Activated naive CD4-positive, alpha-beta T cell treated with anti-CD3 and anti-CD28 coated beads, Interleukin-2, amount 50 U/mL, for 72 hours (primary cell): ENCODE measurements at places on chromosomes 7 and 10. TPM values are rescaled to one million over a fixed set of nuclear protein-coding genes. Genes with fewer than 3 reads are reported as not detected.

Gene UNCX
- not detected for total RNA-seq

DNA sequence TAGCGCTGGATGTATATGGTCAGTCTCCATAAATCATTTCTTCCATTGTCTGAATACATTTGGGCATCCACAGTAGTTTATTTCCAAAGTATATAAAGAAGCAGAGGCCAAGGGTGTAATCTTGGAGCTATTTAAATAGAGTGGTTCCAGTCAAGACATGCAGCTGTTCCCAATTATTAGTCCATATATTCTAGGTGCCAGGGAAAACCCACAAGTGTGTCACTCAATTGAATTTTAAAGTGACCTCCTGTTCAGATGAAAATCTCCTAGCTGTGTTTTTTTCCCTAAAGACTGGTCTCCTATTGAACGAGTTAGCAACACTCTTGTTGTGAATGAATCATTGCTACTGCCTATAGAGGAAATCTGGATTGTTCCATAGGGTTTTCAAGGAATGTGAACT, 260.2 kb upstream of the BMPER start:
- DNase-seq: no peak

DNA sequence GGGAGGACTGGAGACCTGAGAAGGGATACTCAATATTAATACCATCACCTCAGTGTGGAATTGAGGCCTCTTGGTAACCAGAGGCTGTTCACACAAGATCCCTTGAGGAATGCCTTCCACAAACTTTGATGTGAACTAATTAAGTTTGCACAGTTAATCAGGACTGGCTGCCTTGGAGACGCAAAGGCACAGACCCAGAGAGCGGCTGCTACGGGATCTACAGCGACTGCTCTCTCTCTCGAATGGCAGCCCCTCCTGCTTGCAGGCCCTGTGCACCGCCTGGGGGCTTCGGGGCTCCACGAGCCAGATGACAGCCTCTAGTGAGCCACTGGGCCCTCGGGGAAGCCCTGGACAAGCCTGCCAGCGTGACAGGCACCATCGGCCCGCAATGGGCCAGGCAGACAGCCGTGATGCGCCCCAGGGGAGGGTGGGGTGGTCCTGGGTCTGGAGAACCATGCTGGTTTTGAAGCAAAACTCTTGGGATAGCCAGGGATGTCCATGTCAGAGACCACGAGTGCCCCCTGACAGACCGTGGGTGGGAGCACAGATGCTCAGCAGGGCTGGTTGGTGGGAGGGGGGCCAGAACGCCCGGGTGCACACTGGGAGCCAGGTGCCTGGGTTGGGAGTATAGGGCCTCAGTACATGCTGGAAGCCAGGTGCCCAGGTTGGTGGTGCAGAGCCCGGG, 195.6 kb downstream of the ELFN1 start:
- DNase-seq: no peak

DNA sequence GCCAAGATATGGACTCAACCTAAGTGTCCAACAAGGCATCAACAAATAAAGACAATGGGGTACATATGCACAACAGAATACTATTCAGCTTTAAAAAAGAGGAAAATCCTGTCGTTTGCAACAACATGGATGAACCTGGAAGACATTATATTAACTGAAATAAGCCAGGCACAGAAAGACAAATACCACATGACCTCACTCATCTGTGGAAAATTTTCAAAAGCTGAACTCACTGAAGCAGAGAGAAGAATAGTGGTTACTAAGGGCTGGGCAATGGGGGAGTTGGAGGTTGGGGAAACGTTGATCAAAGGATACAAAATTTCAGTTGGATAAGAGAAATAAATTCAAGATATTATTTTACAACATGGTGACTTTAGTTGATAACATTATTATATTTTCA, 221.4 kb upstream of the PITRM1 start:
- no peak for DNase-seq

GRCh38 chr7:41103331-41103730, 599.6 kb downstream of the INHBA start:
- DNase-seq: no peak

DNA sequence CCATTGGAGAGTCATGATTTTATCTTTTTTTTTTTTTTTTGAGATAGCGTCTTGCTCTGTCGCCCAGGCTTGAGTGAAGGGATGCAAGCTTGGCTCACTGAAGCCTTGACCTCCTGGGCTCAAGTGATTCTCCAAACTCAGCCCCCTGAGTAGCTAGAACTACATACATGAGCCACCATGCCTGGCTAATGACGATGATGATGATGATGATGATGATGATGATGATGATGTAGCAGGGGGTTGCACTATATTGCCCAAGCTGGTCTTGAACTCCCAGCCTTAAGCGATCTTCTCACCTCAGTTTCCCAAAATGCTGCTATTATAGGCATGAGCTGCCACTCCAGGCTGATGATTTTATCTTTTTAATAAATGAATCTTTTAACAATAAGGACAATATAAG, 13.9 kb upstream of the PLAC9 start:
- no peak for DNase-seq

Gene ENTPD7
- 3.3 TPM for total RNA-seq

DNA sequence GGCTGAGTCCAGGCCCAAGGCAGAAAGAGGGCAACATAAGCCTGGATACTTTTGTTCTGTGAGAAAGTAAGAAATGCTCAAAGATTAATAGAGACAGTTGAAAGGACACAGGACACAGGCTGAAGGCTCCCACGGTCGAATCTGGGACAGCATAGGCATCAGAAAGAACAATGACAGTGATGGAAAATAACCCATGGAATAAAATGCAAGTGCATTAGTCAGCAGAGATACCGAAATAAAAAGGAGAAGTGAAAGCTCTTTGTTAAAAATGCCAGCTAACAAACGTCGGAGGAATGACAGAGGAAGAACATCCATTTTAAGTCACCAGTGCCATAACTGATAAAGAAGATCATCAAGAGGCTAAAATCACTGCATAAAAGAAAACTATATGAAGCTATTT, 19.6 kb upstream of the AGAP5 start:
- no peak for DNase-seq

DNA sequence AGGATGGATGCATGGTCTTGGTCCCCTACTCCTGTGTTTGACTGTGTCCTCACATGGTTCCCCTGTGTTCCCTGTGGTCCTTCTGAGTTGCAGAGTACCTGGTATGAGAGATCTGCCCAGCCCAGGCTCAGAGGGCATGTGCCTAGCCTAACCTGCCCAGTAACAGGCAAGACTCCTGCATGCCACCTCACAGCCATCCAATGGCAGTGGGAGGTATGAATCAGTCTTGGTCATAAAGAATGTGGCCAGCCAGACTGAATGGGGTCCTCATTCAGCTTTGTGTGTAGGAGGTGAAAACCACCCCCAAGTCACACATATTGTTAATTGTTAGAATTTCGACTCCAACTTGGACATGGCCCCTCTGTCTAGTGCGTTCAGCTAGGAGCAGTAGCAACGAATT, 17.2 kb upstream of the GPR158 start:
- DNase-seq: no peak

DNA sequence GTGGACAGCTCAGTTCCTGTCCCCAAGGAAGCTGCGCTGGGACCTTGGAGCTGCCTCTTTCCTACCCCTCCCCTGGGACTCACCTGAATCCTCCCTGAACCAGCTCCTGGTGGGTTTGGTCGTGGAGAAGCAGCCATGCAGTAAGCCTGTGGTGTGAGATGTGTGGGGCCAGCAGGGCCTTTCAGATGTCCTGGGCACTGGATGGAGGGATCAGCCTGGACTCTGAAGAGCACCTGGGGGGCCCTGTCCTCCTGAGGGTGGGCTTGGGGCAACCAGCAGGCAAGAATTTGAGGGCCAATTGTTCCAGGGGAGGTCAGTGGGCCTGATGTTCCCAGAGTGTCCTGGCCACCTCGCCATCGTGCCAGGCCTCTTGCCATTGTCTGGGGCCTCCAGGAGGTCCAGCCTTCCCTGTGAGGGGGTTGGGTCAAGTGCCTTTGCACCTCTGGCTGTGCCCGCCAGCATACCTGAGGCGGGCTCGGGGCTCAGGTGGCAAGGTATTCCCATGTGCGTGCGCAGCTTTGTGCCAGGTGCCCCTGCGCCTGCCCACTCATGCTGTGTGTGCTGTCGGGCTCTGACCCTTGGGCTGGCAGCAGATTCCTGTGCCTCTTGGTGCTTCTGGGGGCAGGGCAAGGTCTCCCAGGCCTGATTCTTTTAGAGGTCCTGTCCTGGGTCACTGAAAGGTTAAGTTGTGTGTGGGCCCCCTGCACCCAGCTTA, 7.3 kb downstream of the TRIM8 start:
- DNase-seq: no peak

GRCh38 chr10:45380903-45381620, 7.0 kb downstream of the ALOX5 start:
- DNase-seq: no peak

DNA sequence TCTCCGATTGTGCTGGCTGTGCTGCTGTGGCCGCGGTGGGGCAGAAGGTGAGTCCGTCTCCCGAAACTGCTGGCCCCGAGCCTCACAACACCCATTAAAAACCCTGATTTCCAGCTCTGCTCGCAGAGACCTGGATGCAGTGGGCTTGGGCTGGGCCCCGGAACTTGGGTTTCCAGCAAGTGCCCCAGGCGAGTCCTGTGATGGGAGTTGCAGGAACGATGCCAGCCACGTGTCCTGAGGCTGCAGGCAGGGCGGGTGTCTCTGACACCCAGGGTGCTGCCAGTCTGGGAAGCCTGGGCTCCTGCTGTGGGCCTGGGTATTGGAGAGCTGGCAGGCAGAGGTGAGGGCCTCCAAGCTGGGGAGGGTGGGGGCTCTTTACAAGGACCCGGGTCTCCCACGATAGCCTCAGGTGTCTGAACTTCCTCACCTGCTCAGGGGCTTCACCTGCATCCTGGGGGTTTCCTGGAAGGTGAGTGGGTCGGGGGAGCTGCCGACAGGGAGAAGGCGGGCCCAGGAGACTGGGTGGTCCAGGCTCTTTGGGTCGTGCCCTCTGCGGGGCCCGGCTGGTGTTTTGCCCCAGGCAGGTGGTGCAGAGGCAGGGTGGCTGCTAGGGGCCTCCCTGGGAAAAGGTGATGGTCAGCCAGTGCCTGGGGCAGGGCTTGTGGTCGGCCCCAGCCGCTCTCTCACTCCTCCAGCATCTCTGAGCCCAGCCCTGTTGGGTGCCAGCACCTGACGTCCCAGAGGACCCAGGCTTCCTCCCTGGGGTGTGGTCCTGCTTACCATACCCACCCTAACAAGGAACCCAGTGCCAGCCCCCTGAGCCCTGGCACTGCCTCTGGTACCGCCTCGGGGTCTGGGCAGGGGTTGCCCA, 180.3 kb downstream of the DNAJB6 start:
- DNase-seq: no peak

- no peak for DNase-seq
These were observed 1.3 kb upstream of the PRTFDC1 start for GRCh38 chr10:24953675-24954074.

GRCh38 chr7:46759711-46760480, 822.0 kb downstream of the TNS3 start:
- no peak for DNase-seq

- DNase-seq: no peak
These were observed 123.2 kb downstream of the TACC2 start for GRCh38 chr10:122112021-122112616.

Gene ASB4
- not detected for total RNA-seq

DNA sequence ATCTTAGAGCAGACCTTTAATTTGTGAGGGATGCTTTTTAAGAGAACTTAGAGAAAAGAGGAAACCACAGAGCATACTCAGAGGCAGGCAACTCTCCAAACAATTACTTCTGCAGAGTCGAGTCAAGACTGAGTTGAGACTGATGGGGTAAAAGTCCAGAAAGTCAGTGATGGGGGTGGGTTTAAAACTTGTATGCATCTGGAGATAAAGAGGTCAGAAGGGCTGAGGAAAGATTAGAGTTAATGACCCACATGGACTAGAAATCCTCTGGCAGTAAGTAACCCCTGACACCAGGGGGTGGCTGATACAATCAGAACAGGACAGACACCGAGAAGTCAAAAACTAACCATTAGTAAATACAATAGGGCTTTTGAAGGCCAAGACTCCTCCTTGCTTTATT, 42.4 kb upstream of the SEPTIN7 start:
- DNase-seq: no peak

Gene SYNPO2L
- total RNA-seq: not detected

GRCh38 chr10:133110133-133110532, 22.4 kb downstream of the ADGRA1 start:
- no peak for DNase-seq

DNA sequence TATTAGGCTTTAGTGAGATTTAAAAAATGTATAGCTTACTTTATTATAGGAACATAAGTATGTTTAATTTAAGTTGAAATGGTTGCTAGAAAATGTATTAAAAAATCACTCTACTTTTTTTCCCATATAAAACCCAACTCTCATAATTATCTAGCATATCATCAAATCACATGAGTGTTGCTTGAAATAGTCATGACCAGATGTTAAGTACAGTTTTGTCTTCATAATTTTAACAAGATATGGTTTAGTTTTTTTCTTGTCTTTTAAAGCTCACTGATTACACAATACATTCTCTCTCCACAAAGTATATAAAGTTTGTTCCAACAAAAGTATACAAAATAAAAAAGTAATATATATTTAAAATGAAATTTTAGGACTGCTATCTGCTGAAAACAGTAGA, 82.8 kb downstream of the HGF start:
- DNase-seq: no peak

Gene PTN
- not detected for total RNA-seq

DNA sequence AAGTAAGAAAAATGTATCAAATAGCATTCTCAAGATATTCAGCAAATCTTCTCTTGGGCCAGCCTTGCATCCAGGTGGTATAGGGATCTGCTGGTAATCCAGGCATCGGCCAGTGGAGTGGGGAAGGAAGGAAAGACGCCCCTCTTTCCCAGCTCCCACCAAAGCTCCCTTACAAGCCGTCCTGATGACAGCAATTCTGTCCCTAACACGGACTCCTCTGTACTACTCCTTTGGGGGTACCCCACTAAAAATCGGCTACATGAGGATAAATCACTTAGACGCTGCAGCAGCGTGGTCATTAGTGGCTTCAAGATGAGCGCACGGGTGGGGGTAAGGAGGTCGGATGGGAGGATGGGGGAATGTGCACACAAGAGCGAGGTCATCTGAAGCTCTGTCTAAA, 24.7 kb upstream of the NUB1 start:
- DNase-seq: no peak

GRCh38 chr7:119219663-119220062, 995.2 kb downstream of the ANKRD7 start:
- DNase-seq: no peak

Gene ANKRD1
- not detected for total RNA-seq

Gene BLNK
- total RNA-seq: not detected

Gene ZPBP
- total RNA-seq: not detected

Gene VENTX
- not detected for total RNA-seq

- DNase-seq: no peak
These were observed 233.9 kb downstream of the WDR37 start for GRCh38 chr10:1290071-1290471.

Gene ITPRID1
- total RNA-seq: not detected

DNA sequence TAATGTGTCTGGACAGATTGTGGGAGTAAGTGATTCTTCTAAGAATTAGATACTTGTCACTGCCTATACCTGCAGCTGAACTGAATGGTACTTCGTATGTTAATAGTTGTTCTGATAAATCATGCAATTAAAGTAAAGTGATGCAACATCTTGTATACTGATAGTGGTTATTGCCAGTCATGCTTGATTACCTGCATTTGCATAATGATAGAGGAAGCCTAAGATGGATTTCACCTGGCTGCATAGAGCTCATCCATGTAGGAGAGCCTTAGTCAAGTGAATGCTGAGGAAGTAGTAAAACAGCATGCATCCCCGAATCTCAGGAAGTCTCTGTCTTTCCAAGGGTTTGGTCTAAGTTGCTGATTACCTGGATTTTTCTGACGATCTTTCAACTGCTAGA, 64.2 kb upstream of the CAPZA2 start:
- no peak for DNase-seq
